ENCODE measurements at places on chromosomes 4 and X. TPM values are rescaled to one million over a fixed set of nuclear protein-coding genes. Genes with fewer than 3 reads are reported as not detected.

AR gene
- total RNA-seq, result 0.40 TPM

TMEM47 gene
- total RNA-seq, result not detected

SUV39H1 gene
- total RNA-seq, result 8.6 TPM

ATP10D gene
- 5.0 TPM for total RNA-seq

NSUN7 gene
- 1.0 TPM for total RNA-seq

NDST4 gene
- not detected for total RNA-seq

BEND2 gene
- not detected for total RNA-seq

ACTRT1 gene
- total RNA-seq, result not detected

SSX1 gene
- total RNA-seq, result not detected

STOX2 gene
- total RNA-seq, result not detected

ZXDA gene
- 13.1 TPM for total RNA-seq

CXCL6 gene
- total RNA-seq, result not detected

TCP11X2 gene
- not detected for total RNA-seq

CTAG1B gene
- not detected for total RNA-seq

RIPPLY1 gene
- not detected for total RNA-seq

CDKL5 gene
- 4.4 TPM for total RNA-seq

MED14 gene
- total RNA-seq, result 34.6 TPM

RIBC1 gene
- 2.7 TPM for total RNA-seq

NPFFR2 gene
- total RNA-seq, result not detected

PDCL2 gene
- total RNA-seq, result not detected

EMD gene
- total RNA-seq, result 73.4 TPM

CLNK gene
- 0.08 TPM for total RNA-seq

VAMP7 gene
- 19.5 TPM for total RNA-seq

GPR143 gene
- not detected for total RNA-seq

HSFX4 gene
- total RNA-seq, result not detected

CDS1 gene
- 0.92 TPM for total RNA-seq

LNX1 gene
- total RNA-seq, result not detected

SLITRK4 gene
- not detected for total RNA-seq

All from T-cell (primary cell).